ENCODE measurements at places on chromosomes 5 and 9.
A peak's percentile ranks its signal among the peaks of the same experiment; 100 is the strongest.

- DNase-seq: no peak
These were observed 11.1 kb downstream of the BRD9 start for GRCh38 chr5:881551-881935.

- no peak for DNase-seq
These were observed 980 bp downstream of the CCNO start for GRCh38 chr5:55232271-55232984.

- no peak for DNase-seq
These were observed 197.9 kb downstream of the SH3GL2 start for GRCh38 chr9:17776735-17777134.

- no peak for DNase-seq
These were observed 89.4 kb downstream of the MACROH2A1 start for GRCh38 chr5:135309391-135310327.

GRCh38 chr5:456351-457194 is 13.6 kb downstream of the EXOC3 start:
- DNase-seq: no peak

DNA sequence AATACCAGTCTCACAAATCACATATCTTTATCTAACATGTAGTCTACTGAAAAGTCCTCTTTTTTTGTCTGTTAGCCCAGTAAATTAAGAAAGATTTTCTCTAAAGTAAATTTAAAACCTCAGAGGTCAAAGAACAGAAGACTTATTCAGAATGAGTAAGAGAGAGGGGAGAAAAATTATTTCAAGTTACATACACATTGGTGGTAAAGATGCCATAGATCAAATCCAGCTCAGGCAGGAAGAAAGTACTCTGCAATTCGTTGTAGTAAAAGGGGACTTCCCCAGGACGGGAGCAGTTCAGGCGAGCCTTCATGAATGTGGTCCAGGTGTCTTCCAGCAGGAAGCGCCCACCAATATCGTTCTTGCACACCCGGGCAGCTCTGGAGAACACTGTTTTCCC is 344.1 kb downstream of the SEMA5A start:
- no peak for DNase-seq

GRCh38 chr5:14806456-14806855 is 65.1 kb downstream of the ANKH start:
- peak; percentile 96 for DNase-seq

DNA sequence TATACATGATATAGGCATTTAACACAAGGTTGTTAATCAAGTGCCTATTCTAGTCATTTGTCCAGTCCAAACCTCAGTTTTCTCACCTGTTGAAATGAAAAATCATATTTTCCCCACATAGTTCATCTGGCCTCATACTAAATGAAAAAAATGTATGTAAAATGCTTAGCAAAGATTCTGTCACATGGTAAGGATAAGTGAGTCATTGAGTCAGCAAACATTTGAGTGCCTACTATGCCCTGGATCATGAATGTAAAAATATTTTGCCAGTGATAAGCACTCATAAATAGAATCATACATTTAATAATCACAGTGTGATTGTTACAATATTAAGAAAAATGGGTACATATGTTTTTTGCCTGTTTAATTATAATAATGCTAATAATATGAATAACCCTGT is 181.2 kb upstream of the PAPPA start:
- DNase-seq: no peak

GRCh38 chr5:78001197-78001596 is 225.1 kb upstream of the TBCA start:
- no peak for DNase-seq

- DNase-seq: no peak
These were observed 754 bp downstream of the VDAC1 start for GRCh38 chr5:134003817-134004625.

GRCh38 chr9:123834889-123835562 is 94.9 kb downstream of the DENND1A start:
- DNase-seq: no peak

GRCh38 chr5:112329419-112330090 is 89.5 kb downstream of the EPB41L4A start:
- DNase-seq: no peak

DNA sequence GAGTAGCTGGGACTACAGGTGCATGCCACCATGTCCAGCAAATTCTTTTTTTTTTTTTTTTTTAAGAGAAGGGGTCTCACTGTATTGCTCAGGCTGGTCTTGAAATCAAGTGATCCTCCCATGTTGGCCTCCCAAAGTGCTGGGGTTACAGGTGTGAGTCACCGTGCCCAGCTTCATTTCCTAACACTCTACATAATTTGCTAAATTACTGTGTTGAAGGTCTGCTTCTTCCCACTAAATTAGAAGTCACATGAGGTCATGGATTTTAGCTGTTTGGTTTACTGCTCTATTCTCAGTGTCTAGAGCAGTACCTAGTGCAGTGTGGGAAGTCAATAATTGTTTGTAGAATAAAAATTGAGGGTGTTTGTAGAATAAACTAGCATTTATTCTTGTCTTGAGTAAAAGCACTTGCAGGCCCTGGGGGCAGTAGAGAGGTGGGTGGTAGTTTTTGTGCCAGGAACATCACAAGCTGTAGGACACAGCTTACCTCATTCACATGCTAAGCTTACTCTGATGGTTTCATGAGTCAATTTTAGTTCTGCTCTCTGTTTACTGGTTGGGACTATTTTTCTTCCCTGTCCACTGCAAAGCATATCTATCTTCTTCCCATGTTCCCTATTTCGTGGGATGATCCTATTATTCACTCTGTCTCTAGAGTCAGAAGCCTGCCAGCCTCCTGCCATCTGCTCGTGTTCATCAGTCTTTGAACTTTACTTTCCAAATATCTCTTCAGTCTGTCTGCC is 7.0 kb downstream of the TEX48 start:
- no peak for DNase-seq

DNA sequence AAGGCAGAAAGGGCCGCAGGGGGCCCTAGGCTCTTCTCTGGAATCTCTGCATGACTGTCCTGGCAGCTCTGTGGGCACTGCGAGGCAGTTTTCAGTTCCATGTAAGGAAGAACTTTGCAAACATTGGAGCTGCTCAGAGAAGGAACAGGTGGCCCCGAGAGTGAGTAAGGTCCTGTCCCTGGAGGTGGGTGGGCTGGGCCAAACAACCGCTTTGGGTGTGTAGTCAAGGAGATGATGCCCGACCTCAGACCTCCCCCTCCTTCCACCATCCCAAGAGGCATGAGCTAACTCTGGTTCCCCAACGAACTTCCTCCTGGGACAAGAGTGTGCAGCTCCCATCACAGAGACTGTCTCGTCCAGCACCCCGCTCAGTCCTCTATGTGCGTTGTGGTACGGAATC is 20.5 kb downstream of the CSF1R start:
- DNase-seq: peak; percentile 52

DNA sequence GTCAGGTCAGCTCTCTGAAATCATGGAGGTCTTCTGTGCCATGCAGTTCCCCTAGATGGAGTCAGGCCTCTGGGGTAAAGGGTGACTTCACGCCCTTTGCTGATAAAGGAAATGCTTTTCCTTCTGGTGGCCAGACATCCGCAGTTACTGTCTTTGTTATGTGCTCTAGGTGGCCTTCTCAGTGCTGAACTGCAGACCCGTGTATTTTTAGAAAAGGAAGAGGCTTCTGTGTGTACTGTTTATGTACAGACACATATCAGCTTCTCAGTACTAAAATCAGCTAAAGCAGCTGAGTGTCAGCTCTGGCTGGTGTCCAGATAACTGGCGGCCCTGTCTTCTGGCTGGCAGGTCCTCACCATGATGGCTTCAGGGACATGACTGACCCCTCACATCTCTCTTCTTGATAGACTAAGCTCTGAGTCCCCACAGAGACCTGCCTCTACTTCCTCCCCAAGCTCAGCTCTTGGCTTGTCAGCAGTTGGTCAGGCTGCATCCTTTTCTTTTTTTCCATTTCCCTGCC is 75.3 kb downstream of the ARHGAP26 start:
- no peak for DNase-seq

DNA sequence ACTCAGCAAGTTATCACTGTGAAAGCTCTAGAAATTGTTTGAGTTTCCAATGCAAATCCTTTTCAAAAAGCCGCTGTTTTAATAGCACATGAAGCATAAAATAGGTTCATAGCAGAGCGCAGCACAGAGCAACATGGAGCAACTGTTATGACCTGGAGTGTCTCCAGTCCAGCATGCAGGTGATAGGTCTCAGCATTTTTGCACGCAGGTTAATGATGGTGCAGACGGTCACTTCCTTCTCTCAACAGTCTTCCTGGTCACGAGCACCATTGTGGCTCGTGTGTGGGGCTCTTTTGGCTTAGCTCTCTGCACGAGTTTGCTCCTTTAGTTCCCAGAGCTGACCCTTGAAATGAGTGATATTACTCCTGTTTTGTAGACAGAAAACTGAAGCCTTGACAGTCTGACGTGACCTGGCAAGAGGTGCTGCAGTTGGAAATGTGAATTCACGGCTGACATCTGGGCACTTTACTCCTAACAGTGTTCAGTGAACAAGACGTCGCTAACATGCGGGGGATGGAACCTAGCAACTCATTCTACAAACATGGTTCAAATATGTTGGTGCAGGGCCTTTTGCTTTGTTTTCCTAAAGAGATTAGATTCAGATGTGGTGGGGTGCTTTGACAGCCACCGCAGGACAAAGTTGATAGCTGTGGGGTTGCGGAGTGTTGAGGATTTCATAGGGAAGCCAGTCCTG is 10.0 kb downstream of the TENT4A start:
- DNase-seq: no peak

DNA sequence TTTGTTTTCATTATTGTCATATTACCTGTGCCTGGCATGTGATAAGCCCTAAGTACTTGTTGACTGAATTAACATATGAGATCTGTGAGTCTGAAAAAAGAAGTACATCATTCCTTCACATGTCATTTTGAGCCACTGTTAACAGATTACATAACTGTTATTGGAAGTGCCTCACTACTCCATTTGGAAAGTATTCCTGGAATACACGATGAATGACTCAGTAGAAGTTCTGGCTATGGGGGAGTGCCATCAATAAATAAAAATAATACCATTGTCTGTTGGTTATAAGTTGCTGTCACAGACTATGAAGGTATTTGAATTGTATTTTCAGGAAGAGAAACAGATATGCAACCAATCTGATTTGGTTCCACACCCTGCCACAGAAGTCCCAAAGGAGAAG is 12.9 kb downstream of the NIPSNAP3B start:
- DNase-seq: peak; percentile 41

GRCh38 chr5:78411586-78411985 is 51.2 kb downstream of the SCAMP1 start:
- no peak for DNase-seq

- DNase-seq: no peak
These were observed 1551.7 kb downstream of the MAT2B start for GRCh38 chr5:165057145-165057544.

DNA sequence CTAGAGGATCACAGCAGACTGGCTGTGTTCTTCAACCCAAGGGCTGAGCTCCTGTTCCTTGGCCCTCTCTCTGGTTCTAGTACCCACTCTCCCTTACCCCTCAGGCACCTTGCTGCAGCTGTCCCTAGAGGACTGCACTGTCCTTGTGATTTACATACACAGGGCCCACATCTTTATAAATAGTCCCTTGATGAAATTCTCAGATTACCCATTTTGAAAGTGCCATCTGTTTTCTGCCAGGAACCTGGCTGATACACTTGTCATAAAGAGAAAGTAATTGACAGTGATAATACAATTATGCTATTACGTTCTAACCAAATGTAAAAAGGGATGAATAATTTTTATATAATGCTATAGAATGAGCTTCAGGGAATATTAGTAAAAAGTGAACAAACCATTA is 16.5 kb upstream of the SPARC start:
- DNase-seq: no peak

- DNase-seq: no peak
These were observed 39.8 kb upstream of the FLT4 start for GRCh38 chr5:180689071-180689694.

DNA sequence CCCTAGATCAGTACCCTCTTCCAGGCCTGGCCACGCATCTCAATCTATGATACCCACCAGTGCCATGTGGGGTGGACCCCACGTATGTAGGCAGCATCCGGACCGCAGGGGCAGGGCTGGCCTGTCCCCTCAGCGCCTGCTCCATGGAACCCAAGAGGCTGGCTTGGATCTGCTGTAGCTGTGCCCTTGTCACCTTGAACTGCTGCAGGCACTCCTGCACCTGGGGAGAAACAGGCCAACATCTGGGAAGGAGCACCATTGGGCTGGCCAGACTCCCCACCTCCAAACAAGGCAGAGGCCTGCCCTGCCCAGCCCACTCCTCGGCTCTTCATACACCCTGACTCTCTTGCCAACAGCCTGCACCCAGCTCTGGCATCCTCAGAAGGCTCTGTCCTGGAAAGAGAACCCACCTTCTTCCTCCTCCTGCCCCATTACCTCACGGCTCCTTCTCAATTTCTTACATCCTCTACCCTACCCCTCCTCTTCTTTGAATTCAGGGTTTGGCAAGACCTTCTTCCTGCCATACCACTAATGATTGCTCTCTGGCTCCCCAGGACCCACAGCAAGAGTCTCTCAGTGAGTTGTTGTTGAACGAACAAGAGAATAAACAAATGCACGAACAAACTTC is 7.7 kb downstream of the HK3 start:
- no peak for DNase-seq

GRCh38 chr5:139686706-139687441 is 38.7 kb downstream of the CXXC5 start:
- no peak for DNase-seq

GRCh38 chr5:452978-453710 is 10.2 kb downstream of the EXOC3 start:
- DNase-seq: no peak

- DNase-seq: no peak
These were observed 18.0 kb upstream of the NR4A3 start for GRCh38 chr9:99803694-99804093.

DNA sequence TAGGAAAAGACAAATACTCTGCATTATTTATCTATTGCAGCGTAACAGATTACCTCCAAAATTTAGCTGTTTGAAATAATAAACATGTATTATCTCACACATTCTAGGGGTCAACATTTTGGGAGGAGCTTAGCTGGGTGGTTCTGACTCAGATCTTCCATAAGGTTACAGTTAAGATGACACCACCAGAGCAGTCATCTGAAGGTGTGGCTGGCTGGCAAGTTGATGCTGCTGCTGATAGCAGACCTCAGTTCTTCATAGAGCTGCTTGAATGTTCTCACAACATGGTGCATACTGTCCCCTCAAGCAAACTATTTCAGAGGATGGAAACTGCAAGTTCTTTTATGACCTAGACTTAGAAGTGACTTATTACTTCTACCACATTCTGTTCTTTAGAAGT is 146.3 kb upstream of the FSTL4 start:
- no peak for DNase-seq

GRCh38 chr5:31106691-31107090 is 86.8 kb upstream of the CDH6 start:
- DNase-seq: no peak

DNA sequence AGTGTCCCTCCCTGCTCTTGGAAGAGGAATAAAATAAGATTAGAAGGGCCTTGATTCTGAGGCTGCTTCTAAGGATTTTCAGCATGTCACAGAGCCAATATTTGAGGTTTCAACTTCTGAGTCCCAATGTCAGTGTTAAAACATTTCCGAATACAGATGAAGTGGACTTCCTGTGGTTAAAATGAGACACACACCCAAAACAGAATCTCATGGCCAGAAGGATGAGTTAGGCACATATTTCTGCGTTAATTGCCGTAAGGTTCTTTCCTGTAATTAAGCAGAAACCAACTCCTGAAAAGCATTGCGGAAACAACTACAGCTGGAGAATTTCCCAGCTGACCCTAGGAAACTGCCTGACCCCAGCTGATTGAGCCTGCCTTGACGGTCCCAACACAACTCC is 10.4 kb upstream of the ZNF354B start:
- DNase-seq: no peak

All from stromal cell of bone marrow (primary cell).